Regular cardiac myocyte (primary cell): ENCODE measurements at places on chromosomes 11 and 22. TPM values are rescaled to one million over a fixed set of nuclear protein-coding genes. Genes with fewer than 3 reads are reported as not detected.

The OAF gene
- total RNA-seq = 17.5 and 19.9 TPM in 2 replicates

The TRPC6 gene
- 2.1 and 3.9 TPM in 2 replicates for total RNA-seq

The SCUBE2 gene
- total RNA-seq = 1.2 and 1.7 TPM in 2 replicates

The OR9I1 gene
- not detected in 2 replicates for total RNA-seq

The POU2AF3 gene
- not detected in 2 replicates for total RNA-seq

The EFCAB6 gene
- total RNA-seq = 0.96 and 2.3 TPM in 2 replicates

The UPB1 gene
- total RNA-seq = 0.38 and 0.85 TPM in 2 replicates

The C11orf16 gene
- not detected in 2 replicates for total RNA-seq

The EXPH5 gene
- total RNA-seq = under 0.01 and 0.19 TPM in 2 replicates

The FLRT1 gene
- total RNA-seq = not detected in 2 replicates

The TREH gene
- total RNA-seq = not detected in 2 replicates

The OR5P2 gene
- not detected in 2 replicates for total RNA-seq

The P2RX6 gene
- 2.7 and 9.3 TPM in 2 replicates for total RNA-seq

The P2RY6 gene
- 0.56 and 0.58 TPM in 2 replicates for total RNA-seq

The SCN3B gene
- under 0.01 TPM in 1 of 2 replicates, not detected in the other for total RNA-seq

The KIRREL3 gene
- 5.4 and 8.5 TPM in 2 replicates for total RNA-seq

The TUBA8 gene
- 0.56 and 0.58 TPM in 2 replicates for total RNA-seq

The MISFA gene
- 0.19 and 2.0 TPM in 2 replicates for total RNA-seq

The PNPLA5 gene
- under 0.01 TPM in 1 of 2 replicates, not detected in the other for total RNA-seq

The TEX12 gene
- not detected in 2 replicates for total RNA-seq

The SLC17A6 gene
- total RNA-seq = under 0.01 TPM in 1 of 2 replicates, not detected in the other

The CCDC116 gene
- 0.19 and 0.28 TPM in 2 replicates for total RNA-seq

The APOA4 gene
- not detected in 2 replicates for total RNA-seq

The TRAPPC4 gene
- 93.9 and 127 TPM in 2 replicates for total RNA-seq

The MFRP gene
- under 0.01 TPM in 1 of 2 replicates, not detected in the other for total RNA-seq

The CD248 gene
- total RNA-seq = 28.5 and 40.3 TPM in 2 replicates

The TRIM48 gene
- total RNA-seq = not detected in 2 replicates

The TMEM109 gene
- total RNA-seq = 21.4 and 34.1 TPM in 2 replicates

The TTC36 gene
- 0.58 and 1.7 TPM in 2 replicates for total RNA-seq

The KCNQ1OT1 gene
- 1.5 and 2.5 TPM in 2 replicates for total RNA-seq

The SLC29A2 gene
- 0.58 and 0.85 TPM in 2 replicates for total RNA-seq

The C22orf42 gene
- not detected in 2 replicates for total RNA-seq

The SLC22A25 gene
- not detected in 2 replicates for total RNA-seq

The CLMP gene
- 116 and 324 TPM in 2 replicates for total RNA-seq

The SLC22A9 gene
- not detected in 2 replicates for total RNA-seq

The RAB6A gene
- total RNA-seq = 150 and 215 TPM in 2 replicates

The PKNOX2 gene
- total RNA-seq = 0.38 and 3.1 TPM in 2 replicates

The MMP11 gene
- 3.5 and 8.7 TPM in 2 replicates for total RNA-seq

The TRPM5 gene
- total RNA-seq = not detected in 2 replicates

The ST14 gene
- total RNA-seq = under 0.01 TPM in 2 replicates

The SCN2B gene
- total RNA-seq = not detected in 2 replicates
